ENCODE measurements at places on chromosomes 7 and 10.

DNA sequence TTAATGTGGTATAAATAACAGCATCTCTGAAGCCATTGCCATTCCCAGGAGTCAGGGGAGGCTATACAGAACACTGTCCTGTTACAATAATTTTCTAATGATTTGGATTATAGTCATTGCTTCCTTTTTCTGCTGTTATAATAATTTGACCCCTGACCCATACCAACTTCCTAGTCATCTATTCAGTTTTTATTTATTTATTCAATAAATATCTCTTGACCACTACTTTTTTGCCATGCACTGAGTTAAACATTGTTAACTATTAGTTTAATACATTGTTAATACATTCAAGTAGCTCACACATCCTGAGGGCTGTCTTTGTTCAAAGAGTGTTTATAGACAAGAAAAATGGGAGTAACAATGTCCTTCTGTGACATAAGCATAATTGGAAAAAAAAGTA lies 235.5 kb upstream of the MEOX2 start:
- DNase-seq = no peak

DNA sequence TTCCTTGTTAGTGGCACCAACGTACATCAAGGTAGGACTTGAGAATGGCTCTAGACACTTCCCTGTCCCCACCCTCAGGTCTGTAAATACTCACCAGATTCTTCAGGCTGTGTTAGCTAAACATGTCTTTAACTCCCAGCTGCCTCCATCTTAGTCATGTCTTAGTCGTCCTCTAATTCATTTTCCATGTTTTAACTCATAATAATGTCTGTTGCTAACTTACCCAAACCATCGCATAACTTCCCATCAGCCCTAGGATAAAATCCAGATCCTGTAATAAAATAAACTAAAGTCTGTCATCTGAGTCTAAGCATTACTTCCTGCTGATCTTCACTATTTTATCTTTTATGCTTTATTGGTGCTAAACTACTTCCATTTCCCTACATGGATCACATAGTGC lies 600.0 kb upstream of the CELF2 start:
- no peak for DNase-seq

DNA sequence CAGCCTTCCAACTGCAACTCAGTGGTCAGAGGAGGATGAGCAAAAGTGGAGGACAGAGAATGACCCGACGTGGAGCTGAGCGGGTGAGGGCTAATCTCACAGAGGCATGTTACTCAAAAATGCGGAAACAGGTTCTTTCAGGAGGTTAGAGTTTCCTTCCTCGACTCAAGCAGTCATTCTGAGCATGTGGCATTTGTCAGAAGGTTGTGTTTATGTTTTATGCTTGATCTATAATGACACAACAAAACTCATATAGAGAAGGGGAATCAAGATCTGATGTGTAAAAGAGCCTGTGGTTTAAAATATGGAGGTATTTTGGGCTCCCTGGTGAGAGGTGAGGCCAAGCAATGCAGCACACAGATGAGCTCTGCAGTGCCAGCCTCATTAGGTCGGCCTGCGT lies 311.4 kb downstream of the ADARB2 start:
- DNase-seq = no peak

DNA sequence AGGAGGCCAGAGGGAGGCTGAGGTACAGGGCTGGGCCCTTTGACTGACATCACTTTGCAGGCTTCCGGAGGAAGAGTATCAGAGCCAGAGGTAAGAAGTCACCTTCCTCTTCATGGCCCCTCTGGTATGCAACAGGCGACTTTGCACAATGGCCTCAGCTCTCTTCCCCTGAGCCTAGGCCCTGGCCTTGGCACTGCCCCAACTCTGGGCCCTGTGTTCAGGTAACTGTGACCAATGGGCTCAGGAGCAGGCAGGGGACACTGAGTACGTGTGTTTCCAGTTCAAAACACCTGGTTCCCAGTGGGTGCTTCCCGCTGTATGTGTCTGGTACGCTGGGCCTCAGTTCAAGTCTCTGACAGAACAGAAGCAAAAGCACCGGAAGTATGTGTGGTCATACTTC lies 12.1 kb upstream of the PAX2 start:
- DNase-seq = no peak

GRCh38 chr7:95871075-95871848 lies 98.9 kb downstream of the DYNC1I1 start:
- DNase-seq = no peak

DNA sequence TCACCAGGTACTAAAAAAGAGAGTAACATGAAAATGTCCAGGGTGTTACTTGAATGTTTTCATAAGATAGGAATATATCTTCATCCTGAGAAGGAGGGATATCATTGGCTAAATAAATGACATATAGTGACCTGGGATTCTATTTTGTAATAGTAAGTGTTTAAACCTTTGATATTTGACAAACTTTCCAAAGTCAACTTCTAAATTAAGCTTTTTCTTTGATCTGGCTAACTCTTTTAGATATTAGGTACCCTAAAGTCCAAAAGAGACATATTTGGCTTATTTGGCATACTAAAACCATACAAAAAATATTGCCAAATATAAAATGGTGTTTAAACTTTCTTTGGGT lies 22.4 kb upstream of the CREB3L2 start:
- DNase-seq = no peak

- DNase-seq = no peak
These were observed 229.7 kb upstream of the PITRM1 start for GRCh38 chr10:3402187-3402751.

DNA sequence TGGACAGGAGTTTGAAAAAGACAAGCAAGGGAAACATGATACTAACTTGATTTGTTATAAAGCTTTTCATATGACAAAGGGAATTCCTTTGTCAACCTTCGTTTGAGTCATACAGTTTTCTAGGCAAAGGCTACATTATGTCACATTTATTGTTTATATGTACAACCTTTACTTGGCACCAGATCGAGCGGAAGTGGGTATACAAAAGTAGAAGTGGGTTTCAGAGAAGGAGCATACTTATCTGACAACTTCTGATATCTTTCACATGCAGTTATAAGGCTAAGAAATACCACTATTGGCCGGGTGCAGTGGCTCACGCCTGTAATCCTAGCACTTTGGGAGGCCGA lies 11.0 kb downstream of the STMP1 start:
- DNase-seq = no peak

GRCh38 chr7:22858640-22859561 lies 36.3 kb upstream of the TOMM7 start:
- no peak for DNase-seq

DNA sequence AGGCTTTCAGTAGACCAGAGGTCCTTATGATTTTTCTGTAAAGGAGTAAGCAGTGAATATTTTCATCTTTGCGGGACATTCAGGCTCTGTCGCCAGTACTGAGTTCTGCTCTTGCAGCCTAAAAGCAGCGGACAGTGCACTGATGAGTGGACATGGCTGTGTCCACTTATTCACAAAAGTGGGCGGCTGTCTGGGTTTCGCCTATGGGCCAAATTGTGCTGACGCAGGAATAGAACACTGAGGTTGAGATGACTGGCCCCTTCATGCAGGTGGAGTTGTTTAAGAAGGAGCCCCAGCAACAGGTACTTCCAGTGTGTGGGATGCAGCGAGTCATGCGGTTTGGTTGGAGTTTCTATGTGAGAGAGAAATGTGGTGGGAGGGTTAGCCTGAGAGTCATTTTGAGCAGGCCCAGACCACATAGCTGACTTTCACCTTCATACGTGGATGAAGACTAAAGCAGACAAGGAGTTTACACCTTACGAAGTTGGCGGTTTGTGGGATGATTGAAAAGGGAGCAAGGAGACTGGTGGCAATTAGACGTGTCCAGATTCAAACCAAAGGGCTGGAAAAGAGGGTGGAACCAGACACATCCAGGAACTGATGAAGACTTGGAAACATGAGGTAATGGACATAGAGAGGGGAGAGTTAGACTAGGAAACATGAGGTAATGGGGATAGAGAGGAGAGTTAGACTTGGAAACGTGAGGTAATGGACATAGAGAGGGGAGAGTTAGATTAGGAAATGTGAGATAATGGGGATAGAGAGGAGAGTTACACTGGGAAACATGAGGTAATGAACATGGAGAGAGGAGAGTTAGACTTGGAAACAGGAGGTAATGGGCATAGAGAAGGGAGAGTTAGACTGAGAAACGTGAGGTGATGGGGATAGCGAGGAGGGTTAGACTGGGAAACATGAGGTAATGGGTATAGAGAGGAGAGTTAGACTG lies 38.2 kb downstream of the WDR37 start:
- no peak for DNase-seq

DNA sequence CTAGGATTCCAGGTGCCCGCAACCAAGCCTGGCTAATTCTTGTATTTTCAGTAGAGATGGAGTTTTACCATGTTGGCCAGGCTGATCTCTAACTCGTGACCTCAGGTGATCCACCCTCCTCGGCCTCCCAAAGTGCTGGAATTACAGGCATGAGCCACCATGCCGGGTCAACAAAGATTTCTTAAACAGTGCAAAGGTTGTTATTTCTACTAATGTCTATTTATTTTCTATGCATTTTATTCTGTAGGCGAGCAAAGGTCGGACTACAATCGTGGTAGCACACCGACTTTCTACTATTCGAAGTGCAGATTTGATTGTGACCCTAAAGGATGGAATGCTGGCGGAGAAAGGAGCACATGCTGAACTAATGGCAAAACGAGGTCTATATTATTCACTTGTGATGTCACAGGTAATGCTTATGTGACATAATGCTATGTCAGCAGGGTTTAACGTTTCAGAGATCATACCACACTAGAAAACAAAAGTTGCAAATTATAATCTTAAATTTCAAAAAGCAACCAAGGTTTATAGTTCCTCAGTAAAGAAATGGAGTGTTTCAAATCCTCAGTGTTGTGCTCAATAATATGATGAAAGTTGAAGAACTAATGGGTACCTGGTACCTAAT lies 65.9 kb downstream of the ABCB5 start:
- DNase-seq = no peak

GRCh38 chr7:1697499-1698125 lies 27.5 kb downstream of the ELFN1 start:
- no peak for DNase-seq

- DNase-seq = no peak
These were observed 336.0 kb upstream of the IGFBP3 start for GRCh38 chr7:46256870-46257661.

GRCh38 chr10:116097239-116097784 lies 175.7 kb downstream of the GFRA1 start:
- no peak for DNase-seq

GRCh38 chr10:108913300-108913699 lies 1010.0 kb downstream of the XPNPEP1 start:
- no peak for DNase-seq

DNA sequence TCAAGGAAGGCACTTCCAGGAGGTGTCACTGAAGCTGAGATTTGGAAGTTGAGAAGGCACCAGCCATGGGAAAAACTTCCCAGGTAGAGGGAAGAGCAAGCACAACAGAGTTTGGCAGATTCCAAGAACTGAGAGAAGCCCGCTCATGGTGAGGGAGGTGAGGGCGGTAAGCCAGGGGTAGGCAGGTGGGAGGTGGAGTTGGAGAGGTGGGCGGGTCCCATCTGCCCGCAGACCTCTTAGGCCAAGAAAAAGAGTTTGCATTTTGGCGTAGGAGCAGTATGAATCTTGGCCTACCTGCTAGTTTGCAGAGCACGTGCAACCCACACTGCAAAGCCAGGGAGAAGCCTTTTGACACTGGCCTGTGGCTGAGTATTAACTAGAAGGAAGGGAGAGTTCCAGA lies 18.8 kb downstream of the FRMPD2 start:
- DNase-seq = no peak

GRCh38 chr10:72015841-72016240 lies 51.6 kb downstream of the CHST3 start:
- DNase-seq = no peak

- no peak for DNase-seq
These were observed 17.2 kb upstream of the PSAP start for GRCh38 chr10:71868192-71868697.

DNA sequence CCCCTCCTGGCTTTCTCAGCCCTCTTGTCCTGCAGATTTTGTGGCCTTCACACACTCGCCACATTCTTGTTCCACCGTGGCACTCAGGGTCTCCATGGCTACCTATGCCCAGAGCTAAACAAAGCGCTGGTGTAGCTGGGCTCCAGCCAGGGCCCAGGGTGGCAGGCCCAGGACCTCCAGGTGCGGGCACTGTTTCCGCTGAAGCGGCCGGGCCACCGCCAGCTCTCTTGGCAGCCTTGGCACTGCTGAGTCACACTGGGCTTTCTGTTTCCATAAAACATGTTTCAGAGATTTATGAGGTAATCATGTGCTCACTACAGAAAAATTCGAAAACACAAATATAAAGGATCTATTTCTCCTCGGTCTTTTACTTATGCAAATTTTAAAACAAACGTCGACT lies 51.3 kb downstream of the AOC1 start:
- no peak for DNase-seq

GRCh38 chr7:157515342-157516041 lies 178.7 kb downstream of the DNAJB6 start:
- DNase-seq = no peak

DNA sequence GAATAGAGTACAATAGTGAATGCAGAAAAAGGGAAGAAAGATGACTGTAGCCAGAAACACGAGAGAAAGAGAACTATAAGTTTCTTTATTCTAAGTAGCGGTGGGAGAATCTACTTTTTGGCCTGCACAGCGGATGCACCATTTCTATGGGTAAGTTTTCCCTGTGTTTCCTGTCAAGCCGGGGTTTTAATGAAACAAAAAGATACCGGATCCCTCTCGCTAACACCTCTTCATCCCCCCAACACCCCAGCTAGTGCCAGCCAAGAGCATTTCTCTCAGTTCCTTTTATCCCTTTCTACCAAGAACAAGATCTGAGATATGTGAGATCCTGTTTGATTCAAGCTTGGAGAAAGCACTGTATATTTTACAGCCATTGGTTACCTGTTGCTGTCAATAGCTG lies 14.7 kb downstream of the PTPRZ1 start:
- no peak for DNase-seq

DNA sequence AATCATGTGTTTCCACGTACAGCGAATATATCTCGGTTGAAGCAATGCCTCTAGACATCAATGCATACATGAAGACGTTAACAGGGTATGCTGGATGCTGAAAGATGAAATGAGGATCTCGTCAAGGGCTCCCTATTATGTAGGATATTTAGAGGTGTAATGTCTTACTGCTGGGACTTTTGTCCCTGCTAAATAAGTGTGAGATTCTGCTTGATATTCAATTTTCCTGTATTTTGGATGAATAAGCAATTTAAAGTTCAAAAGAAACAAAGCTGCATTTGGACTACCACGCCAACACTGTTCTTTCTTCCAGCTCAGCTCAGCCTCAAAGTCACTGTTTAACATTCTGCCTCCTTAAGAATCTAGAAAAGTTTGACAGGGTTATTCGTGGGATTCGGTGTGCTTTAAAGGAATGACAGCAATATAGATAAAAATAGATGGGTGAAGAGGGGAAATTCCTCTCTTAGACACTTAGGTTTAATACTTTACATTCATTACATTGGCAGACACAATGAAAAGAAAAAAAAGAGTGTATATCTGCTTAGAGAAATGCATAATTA lies 110.1 kb upstream of the RHEB start:
- no peak for DNase-seq

DNA sequence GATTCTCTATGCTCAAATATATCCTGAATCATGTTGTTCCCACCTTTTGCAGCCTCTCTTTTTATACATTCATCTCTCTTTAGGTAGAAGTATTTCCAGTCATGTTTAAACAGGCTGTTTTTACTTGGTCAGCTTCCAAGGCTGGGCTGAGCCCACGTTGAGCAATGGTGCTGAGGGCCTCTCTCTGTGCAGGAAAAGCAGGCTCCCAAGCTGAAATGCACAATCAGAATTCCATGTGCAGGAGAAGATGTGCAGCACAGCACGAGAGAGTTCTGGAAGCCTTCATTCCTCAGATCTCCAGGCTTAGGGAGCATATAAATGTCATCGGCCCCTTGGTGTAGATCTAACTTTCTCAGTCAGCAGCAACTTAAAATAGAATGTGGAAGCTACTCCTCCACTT lies 588.5 kb downstream of the TNS3 start:
- DNase-seq = no peak

Data from NCI-H510A (cell line).